Activated CD4-positive, alpha-beta T cell treated with anti-CD3 and anti-CD28 coated beads for 1 hour (primary cell): ENCODE measurements at places on chromosomes 12 and 14.

DNA sequence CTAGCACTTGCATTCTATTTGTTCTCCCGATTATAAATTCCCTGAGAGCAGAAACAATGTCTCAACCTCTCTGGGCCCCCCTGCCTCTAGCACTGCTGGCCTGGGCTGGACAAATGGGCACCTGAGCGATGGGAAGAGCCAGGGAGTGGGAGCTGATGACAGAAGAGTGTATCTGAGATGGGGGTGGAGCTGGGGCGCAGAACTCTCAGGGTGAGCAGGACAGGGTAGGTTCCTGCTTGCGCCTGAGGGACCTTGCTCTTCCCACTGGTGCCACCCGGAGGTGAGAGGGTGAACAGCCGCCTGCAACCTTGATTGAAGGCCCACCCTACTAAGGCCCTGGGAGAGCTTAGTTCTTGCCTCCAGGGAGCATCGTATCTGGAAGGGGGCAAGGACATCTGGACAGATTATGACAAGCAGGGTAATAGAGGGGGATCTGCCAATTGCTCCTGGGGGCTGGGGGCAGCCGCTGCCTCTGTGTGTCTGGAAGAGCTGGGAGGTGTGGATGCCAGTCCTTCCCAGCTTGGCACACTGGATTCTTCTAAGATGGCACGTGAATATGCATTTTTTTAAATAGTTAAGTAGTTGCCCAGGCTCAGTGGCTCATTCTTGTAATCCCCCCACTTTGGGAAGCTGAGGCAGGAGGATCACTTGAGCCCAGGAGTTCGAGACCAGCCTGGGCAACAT, 43.0 kb upstream of the TSPAN9 start:
- DNase-seq, result no peak

DNA sequence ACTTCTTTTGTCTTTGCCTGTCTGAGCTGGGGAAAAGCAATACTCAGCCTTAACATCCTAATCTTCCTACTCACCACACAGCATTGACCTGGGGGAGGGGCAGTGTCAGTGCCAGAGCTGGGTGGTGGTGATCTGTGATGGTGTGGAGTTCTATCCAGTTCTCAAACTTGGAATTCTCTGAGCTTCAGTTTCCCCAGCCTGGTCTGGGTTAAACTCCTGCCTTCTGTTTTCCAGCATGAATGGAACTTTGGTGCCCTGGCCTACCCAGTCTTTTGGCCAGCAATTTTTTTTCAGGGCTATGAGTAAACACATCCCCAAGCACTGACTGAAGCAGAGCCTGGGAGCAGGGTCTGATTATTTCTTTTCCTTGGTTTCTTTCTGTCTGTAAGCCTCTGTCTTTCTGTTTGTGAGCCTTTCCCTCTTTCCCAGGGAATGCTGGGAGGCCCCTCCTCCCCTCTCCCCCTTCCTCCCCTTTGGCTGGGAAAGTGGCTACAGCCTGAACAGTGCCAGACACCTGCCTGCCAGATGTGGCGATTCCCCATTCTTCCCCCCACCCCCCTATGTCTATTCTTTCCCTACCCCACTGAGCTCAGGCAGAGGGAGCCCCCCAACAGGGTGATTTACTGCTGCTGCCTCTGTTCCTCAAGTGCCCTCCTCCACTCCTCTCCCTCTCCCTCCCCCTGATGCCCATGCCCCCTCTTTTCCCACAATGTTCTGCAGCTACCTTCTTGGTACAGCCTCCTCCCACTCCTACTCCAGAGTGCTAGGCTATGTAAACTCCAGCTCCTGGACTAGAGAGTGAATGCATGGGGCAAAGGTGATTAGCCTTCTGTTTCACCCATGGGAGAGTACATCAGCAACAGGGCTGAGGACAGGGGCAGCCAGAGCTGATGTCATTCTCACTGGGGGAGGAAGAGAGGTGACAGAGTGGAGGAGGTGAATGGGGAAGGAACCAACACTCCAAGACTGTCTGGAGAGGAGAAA, 11.1 kb downstream of the GPR84 start:
- no peak for DNase-seq

- DNase-seq, result no peak
These were observed 117.2 kb downstream of the TMX1 start for GRCh38 chr14:51357250-51357649.

DNA sequence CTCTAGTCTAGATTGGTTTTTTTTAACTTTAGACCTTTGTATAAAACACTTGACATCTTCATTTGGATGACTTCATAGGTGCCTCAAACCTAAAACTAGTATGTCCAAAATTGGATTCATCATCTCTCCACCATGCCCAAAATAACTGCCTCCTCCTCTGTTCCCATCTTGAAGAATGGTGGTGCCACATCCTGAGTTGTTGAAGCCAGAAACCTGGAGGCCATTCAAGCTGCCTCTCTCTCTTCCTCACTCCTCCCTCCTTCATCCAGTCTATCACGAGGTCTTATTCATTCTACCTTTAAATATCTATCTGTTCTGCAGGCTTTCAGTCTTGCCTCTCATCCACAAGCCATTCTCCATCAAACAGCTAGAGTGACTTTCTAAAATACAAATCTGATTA, 26.5 kb upstream of the USP44 start:
- no peak for DNase-seq

GRCh38 chr12:273382-273781, 10.7 kb upstream of the SLC6A13 start:
- DNase-seq, result no peak

DNA sequence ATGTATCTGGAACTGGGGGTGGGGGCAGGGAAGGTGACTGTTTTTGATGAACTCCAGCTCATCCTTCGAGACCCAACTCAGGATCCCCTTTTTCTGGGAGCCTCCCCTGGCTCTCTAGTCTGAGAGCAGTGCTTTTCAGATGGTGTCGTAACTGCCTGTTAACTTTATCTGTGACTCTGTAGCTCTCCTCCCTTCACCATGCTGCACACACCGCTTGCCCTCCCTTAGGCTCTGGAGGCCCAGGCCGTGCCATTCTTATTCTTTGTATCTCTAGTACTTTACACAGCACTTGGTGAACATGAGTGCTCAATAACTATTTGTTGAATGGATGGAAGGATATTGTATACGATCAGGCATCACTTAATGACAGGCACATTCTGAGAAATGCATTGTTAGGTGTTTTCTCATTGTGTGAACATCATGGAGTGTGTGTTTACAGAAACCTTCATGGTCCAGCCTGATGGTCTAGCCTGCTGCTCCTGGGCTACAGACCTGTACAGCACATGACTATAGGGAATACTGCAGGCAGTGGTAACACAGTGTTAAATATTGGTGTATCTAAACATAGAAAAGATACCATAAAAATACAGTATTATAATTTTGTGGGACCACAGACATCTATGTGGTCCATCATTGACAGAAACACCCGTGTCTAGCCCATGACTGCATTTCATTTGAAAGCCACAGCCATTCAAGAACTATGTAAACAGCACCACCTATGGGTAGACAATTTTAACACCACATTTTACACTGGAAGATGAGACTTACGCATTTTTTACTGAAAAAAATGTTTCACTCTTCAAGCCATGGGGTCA, 91.8 kb downstream of the EML1 start:
- DNase-seq, result no peak

DNA sequence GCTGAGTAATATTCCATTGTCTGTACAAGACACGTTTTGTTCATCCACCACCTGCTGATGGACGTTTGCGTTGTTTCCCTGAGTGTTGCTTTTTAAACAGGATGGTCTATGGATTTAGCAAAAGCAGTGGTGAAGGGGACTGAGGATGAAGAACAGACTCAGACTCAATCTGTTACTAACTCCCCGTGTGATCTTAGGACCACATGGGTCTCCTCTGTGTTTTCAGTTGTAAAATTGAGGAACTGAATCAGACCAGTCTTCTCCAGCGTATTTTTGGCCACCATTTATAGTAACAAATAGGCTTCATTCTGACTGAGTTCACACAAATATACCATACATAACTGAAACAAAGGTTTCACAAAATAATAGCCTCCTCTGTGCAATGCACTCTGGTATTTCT, 85.6 kb downstream of the FOXN3 start:
- DNase-seq, result no peak

- DNase-seq, result no peak
These were observed 4.4 kb downstream of the EDDM3B start for GRCh38 chr14:20772650-20773049.

- DNase-seq, result peak; percentile 86
These were observed at the start of gene CDK17 for GRCh38 chr12:96399919-96400630. TSS of gene CDK17 (minus strand) at chr12:96400439. CDS start at chr12:96334836, 65,603 bp downstream.

DNA sequence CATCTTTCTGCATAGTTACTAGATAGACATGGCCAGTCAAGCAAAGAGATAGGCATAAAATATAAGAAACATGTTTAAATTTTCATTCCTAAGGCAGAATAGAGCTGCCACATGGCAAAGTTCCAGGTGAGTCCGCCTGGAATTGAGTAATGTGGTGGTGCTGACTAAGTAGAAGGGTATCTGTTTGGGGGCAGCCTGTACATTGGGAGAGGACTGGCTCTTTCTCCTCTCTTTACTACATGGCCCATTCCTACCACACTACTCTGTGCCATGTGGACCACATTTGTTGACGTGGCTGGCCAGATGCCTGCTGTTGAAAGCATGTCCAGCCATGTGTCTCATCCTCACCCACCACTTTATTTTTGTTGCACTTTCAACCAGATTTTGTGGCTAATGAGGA, 354.0 kb downstream of the ETNK1 start:
- DNase-seq, result no peak

GRCh38 chr12:57600395-57600794, 4.2 kb upstream of the DTX3 start:
- no peak for DNase-seq

DNA sequence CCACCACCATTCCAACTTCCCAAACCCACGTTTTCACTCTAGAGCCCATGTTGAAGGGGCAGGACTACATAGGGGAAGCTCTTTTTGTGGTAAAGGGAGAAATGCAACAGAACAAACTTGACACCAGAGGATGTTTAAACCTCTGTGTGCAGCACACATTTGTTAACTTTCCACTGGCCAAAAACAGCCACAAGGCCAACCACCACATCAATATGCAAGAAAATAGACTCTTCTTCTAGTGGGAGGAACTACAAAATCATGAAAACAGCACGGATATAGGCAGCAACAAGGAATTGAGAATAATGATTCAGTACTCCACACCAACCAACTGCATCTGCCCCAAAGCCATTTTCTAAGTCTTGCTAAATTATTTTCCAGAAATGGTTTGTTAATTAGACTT, 66.3 kb upstream of the CEP83 start:
- no peak for DNase-seq

GRCh38 chr12:84805474-84805858, 107.1 kb downstream of the SLC6A15 start:
- no peak for DNase-seq

- no peak for DNase-seq
These were observed 5.3 kb upstream of the GLTP start for GRCh38 chr12:109885616-109886015.

DNA sequence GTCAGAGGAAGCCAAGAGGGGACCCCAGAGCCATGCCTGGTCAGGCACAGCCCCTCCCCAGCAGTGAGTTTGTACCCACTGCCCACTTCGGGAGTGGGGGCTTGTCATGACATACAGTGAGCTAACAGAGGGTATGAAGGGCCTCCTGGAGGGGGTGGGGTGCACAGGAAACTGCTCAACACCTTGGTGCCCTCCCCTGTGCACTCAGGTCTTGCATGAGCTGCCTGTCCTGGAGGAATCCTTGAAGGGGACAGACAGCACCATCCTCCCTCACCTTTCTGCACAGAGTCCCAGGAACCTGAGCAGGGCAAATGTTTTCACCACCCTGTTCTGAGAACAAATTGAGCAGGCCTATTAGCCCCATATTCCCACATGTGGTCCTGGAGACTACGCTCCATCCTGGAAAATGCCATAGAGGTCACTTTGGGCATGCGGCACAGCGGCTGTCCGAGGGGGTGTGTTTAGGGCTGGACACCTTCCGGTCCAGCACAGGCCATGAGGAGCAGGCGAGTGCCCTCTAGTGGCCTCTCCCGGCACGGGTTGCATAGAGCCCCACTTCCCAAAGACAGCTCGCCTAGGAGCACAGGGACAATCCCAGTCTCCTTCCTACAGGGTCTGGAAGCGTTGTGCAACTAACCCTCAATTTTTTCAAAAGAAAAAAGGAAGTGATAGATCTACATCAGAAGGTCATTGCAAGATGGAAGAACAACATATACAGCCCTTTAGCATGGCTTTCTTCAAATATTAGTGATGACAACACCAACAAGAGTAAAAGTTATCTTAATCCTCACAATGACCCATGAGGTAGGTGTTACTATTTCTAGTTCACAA, 31.9 kb upstream of the ZFP36L1 start:
- no peak for DNase-seq

- DNase-seq, result no peak
These were observed 29.4 kb downstream of the ANO4 start for GRCh38 chr12:100823963-100824362.

DNA sequence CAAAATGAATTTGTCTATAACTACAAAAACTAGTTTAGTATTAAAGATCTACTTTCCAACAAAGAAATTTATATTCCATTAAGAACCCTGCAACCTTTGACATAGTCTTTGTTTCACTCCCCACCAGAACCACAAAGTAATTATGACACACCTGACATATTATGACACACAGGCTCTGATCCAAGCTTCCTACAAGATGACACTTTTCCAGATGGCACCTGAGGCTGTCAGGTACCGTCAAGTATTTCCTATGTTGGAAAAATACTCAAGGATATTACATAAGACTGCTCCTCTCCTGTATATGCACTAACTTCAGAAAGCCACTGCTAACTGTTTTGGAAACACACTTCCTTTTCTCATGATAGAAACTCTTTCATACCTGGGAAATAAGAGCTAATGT, 38.9 kb downstream of the STXBP6 start:
- no peak for DNase-seq

GRCh38 chr14:78363008-78363407, 192.8 kb downstream of the NRXN3 start:
- no peak for DNase-seq

GRCh38 chr12:132503618-132504204, 13.8 kb downstream of the FBRSL1 start:
- no peak for DNase-seq
